Activated CD4-positive, alpha-beta memory T cell treated with anti-CD3 and anti-CD28 coated beads for 36 hours (primary cell): ENCODE measurements at places on chromosomes 16 and 17. TPM values are rescaled to one million over a fixed set of nuclear protein-coding genes. Genes with fewer than 3 reads are reported as not detected.

DNA sequence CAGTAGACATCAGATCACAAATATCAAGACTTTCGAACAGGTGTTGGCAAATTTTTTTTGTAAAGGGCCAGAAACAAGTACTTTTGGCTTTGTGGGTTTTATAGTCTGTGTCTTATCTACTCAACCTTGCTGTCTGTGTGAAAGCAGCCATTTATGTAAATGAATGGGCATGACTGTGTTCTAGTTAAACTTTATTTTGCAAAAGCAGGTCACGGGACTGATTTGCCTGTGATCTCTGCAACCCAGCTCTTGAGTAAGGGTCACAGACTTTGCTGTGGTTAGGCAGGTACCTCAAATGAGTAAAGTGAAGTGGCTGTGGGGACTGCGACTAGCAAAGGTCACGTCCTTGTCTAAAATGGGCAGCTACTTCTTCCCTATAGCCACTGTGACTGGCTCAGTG is 136.5 kb downstream of the FTO start:
- peaks cover 7% of the 10 kb centered on the region for H3K4me1 ChIP-seq
- H3K27me3 ChIP-seq = no peaks in the 10 kb centered on the region
- DNase-seq = no peak
- no peak overlapping the region for H3K4me3 ChIP-seq
- H3K27ac ChIP-seq = no peak overlapping the region

- no peak overlapping the region for H3K27ac ChIP-seq
- no peak overlapping the region for H3K4me3 ChIP-seq
- no peaks in the 10 kb centered on the region for H3K4me1 ChIP-seq
- no peaks in the 10 kb centered on the region for H3K36me3 ChIP-seq
- no peak for DNase-seq
Measured at GRCh38 chr16:77434022-77434529, 758 bp downstream of the ADAMTS18 start.

DNA sequence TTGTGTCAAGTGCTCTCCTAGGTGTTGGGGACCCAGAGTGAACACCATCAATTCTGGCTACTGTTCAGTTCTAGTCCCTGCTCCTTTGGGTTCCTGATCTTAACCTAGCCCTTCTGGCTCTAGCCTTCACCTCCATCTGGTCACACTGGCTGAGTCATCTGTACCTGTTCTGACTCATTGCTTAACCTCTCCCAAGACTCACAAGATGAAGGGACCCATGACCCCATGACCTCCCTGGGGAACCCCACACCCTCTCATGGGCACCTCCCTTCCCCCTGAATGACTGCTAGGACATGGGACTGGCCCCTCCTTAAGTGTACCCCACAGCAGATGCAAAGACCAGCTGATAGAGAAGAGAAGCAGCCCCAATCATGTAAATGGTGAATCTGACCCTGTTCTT is 345.8 kb upstream of the CDH5 start:
- H3K27me3 ChIP-seq = no peaks in the 10 kb centered on the region
- no peak overlapping the region for H3K4me3 ChIP-seq
- H3K4me1 ChIP-seq = no peaks in the 10 kb centered on the region
- no peak for DNase-seq
- no peaks in the 10 kb centered on the region for H3K36me3 ChIP-seq
- no peak overlapping the region for H3K27ac ChIP-seq

Gene CTRB1
- total RNA-seq = not detected

Gene NGFR
- total RNA-seq = 0.21 TPM

DNA sequence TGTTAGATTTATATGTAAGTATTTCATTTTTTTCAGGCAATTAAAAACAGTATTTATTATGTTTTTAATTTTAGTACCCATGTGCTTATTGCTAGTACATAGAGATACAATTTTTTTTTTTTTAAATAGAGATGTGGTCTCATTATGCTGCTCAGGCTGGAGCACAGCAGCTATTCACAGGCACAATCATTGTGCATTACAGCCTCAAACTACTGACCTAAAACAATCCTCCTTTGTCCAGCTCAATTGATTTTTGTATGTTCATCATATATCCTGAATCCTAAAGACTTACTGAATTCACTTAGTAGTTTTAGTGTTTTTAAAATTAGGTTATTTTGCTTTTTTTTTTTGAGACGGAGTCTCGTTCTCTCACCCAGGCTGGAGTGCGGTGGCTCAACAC is 26.3 kb downstream of the SPECC1 start:
- H3K4me3 ChIP-seq = no peak overlapping the region
- H3K27ac ChIP-seq = no peak overlapping the region
- DNase-seq = no peak
- no peaks in the 10 kb centered on the region for H3K36me3 ChIP-seq

Gene ERBB2
- 5.9 TPM for total RNA-seq

- H3K4me3 ChIP-seq = no peak overlapping the region
- H3K36me3 ChIP-seq = peaks cover 42% of the 10 kb centered on the region
- H3K27me3 ChIP-seq = no peaks in the 10 kb centered on the region
- no peak for DNase-seq
- H3K4me1 ChIP-seq = no peaks in the 10 kb centered on the region
Measured at GRCh38 chr17:30278032-30278431, 13.7 kb downstream of the BLMH start.

- peaks cover 51% of the 10 kb centered on the region for H3K4me1 ChIP-seq
- H3K27ac ChIP-seq = peak overlapping the region; percentile 100
- peak; percentile 71 for DNase-seq
- no peaks in the 10 kb centered on the region for H3K27me3 ChIP-seq
- peak overlapping the region; percentile 97 for H3K4me3 ChIP-seq
Measured at GRCh38 chr16:29664091-29664921, 1.3 kb downstream of the SPN start.

Gene IRX5
- total RNA-seq = 0.17 TPM

Gene RDM1
- 10.4 TPM for total RNA-seq

Gene CRISPLD2
- total RNA-seq = 0.19 TPM

DNA sequence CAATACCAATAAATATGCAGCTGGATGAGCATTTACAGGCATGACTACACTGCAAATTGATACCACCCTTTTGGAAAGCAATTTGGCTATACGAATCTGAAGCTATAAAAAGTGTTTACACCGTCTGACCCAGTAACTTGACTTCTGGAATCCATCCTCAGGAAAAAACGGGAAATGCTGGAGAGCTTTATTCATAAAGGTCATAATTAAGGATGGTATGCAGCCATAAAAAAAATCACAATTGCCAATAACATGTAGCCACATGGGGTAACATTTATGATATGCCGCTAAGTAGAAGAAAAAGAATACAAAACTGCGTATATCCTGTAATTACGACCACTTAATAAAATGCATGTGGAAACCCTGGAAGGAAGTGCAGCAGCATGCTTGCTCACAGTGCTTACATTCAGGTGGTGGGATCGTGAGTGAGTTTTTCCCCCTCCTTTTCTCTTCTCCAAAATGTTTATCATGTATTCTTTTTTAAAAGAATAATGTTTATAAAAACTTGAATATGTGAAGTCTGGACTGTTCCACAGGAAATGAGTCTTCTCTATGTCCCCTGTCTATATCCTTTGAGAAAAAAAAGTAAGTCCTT is 34.2 kb downstream of the COPRS start:
- no peak overlapping the region for H3K27ac ChIP-seq
- no peaks in the 10 kb centered on the region for H3K4me1 ChIP-seq
- H3K4me3 ChIP-seq = no peak overlapping the region
- H3K27me3 ChIP-seq = no peaks in the 10 kb centered on the region

GRCh38 chr16:84832488-84833143 is 12.8 kb downstream of the CRISPLD2 start:
- no peaks in the 10 kb centered on the region for H3K4me1 ChIP-seq
- no peak overlapping the region for H3K27ac ChIP-seq
- DNase-seq = no peak
- H3K4me3 ChIP-seq = no peak overlapping the region
- H3K36me3 ChIP-seq = no peaks in the 10 kb centered on the region
- H3K27me3 ChIP-seq = peaks cover 7% of the 10 kb centered on the region

- H3K27me3 ChIP-seq = no peaks in the 10 kb centered on the region
- no peak overlapping the region for H3K4me3 ChIP-seq
- DNase-seq = no peak
- peaks cover 9% of the 10 kb centered on the region for H3K4me1 ChIP-seq
- H3K36me3 ChIP-seq = peaks cover 2% of the 10 kb centered on the region
- H3K27ac ChIP-seq = no peak overlapping the region
Measured at GRCh38 chr16:87801679-87802259, 36.0 kb upstream of the KLHDC4 start.
